ENCODE measurements at places on chromosomes 3 and 15.

DNA sequence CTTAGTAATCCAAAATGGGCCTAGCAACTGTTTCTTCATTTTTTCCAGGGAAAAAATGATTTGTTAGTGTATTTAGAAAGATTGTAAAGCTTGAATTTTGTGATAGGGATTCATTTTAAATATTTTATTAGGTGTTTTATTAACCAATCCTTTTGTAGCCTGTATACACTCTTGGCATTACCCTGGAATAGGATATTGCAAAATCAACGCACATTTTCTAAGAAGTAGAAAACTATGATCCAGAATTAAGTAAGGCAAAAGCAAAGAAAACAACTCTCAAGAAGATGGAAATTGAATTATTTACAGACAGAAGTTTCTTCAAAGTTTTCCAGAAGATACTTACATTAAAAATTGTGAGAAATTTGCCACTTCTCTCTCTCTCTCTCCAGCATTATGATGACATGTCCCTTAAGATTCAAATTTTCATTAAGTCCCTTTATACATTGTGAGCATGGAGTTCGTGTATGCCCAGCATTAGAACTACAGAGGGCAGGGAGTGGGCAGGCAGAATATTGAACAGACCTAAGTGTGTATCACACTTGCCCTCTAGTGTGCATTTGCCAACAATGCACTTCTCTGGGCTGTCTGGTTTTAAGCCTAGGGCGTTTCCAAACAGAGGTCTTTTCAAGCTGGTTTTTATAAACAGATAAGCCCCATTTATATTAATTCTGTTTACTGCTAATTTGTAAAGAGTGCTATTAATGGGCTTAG is 28.5 kb upstream of the CMSS1 start:
- no peak for DNase-seq

DNA sequence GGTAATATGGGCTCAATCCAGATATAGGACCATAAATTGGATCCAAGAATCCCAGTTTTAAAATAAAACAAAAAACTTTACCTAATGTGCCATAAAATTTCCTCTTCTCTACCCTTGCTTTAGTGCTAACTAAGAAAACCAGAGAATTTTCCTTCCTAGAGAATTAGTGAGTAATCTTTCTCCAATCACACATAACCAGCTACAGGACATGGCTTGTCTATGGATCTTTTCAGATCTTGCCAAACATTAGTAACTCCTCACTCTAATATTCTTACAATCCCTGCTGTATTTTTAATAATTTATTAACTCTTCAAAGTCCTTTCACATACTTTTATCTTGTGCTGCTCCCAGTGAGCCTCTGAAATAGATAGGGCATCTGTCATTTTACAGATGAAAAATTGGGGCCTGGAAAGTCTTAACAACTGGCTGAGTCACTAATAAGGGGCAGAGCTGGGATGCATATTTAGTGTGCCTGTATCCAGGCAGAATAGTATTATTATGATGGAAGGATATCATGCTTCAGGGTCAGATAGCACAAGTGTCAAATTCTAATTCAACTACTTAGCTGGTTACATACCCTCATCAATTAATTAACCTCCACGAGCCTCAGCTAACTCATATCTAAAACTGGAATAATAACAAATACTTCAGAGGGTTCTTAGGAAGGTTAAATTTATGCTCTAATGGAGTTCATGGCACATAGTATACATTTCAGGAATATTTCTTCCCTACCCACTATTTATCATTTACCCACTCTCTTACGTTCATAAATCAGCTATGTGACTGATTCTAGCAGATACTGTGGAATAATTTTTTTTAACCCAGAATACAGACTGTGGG is 5.6 kb downstream of the ZBED2 start:
- DNase-seq = no peak

DNA sequence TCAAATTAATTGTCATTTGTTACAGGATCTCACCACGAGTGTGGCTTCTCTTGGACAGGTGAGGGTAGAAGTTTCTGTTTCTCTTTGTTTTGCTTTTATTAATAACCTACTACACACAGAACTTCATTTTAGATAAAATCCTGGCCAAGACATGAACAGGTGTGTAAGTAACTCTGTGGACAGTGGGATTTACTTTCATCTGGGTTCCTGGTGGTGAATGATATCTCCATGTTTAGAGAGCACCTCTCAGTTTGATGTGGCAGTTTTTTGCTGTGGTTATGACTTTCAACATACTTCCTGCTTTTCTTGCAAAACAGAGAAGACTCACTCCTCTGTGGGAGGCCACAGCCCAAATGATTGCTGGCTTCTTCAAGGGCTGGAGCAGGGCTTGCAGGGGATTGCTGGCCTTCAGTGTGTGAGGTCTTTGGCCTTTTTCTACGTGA is 71.1 kb upstream of the XCR1 start:
- no peak for DNase-seq

DNA sequence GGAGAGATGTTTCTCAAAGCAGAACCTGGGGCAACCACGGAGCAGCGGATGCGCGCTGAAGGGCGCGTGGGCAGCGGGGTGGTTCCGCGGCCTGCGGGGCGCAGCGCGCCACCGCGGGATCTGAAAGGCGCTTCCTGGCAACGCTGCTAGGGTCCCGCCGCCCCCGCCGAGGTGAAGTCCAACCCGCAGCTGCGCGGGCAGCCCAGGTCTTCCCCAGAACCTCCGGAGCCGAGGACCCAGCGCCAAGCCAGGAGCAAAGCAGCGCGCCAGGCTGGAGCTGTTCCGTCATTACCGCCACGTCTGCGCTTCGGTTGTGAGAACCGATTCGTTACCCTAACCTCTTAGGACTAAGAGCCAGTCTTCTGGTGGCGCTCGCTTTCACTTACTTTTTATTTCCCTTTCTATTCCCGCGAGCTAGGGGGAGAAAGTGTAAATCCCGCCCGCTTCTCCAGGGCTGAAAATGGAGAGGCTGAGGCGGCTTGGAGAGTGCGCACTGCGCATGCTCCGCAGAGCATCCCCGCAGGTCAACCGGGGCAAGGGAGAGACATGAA is 3.2 kb upstream of the GABRG3 start:
- DNase-seq = peak; percentile 41

DNA sequence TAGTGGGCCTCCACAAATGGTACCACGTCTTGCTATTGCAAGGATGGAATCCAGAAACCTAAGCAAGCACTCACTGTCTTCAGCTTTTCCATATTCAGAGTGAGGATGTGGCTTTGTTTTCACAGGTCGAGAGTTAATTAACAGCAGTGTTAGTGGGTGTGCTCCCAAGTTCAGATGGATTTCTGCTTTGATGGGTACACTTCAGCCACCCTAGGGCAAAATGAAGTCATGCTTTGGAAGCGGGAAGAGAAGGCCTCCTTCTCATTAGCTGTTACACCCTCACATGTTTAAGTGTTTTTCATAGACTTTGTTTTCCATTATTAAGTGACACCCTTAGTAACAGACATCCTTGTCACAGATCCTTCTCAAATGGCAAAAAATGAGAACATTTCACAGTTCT is 36.3 kb upstream of the DYNC1LI1 start:
- no peak for DNase-seq

- DNase-seq = no peak
Measured at GRCh38 chr3:48680811-48681540, 4.7 kb downstream of the NCKIPSD start.

GRCh38 chr3:27503526-27503925 is 19.3 kb upstream of the SLC4A7 start:
- no peak for DNase-seq

DNA sequence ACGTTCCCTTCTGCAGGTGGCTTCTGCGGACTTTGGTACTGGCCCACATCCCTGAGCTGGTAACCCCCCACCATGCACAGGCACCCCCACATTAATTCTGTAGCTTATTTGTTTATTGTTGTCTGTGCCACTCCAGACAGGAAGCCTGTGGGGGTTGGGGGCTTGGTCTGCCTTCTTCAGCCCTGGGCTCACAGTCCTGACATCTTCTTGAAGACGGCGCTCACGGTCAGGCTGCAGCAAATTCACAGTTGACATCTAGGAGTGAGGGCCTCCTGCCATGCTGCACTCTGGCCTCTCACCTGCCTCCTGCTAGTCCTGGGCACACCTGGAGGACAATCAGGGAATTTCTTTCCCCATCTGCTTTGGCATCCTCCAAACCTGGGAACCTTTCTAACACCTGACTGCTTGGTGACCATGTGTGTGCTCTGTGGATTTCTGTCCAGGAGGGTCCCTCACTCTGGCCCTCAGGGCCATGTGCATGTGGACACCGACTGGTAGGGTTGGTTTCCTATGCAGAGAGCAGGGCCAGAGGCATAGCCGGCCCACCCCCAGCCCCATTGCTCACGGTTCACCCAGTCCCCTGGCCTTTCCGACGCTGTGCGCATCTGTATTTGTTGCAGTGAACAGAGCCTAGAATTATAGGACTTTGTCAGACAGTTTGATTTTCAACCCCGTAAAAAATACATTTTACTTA is 68.8 kb downstream of the APBA2 start:
- no peak for DNase-seq

GRCh38 chr15:53833134-53833624 is 73.7 kb upstream of the WDR72 start:
- no peak for DNase-seq

GRCh38 chr3:70882104-70882503 is 569.7 kb upstream of the MDFIC2 start:
- no peak for DNase-seq

- DNase-seq = no peak
Measured at GRCh38 chr3:167481164-167481563, 7.3 kb upstream of the SERPINI2 start.

- no peak for DNase-seq
Measured at GRCh38 chr3:16595778-16596177, 9.4 kb downstream of the DAZL start.

DNA sequence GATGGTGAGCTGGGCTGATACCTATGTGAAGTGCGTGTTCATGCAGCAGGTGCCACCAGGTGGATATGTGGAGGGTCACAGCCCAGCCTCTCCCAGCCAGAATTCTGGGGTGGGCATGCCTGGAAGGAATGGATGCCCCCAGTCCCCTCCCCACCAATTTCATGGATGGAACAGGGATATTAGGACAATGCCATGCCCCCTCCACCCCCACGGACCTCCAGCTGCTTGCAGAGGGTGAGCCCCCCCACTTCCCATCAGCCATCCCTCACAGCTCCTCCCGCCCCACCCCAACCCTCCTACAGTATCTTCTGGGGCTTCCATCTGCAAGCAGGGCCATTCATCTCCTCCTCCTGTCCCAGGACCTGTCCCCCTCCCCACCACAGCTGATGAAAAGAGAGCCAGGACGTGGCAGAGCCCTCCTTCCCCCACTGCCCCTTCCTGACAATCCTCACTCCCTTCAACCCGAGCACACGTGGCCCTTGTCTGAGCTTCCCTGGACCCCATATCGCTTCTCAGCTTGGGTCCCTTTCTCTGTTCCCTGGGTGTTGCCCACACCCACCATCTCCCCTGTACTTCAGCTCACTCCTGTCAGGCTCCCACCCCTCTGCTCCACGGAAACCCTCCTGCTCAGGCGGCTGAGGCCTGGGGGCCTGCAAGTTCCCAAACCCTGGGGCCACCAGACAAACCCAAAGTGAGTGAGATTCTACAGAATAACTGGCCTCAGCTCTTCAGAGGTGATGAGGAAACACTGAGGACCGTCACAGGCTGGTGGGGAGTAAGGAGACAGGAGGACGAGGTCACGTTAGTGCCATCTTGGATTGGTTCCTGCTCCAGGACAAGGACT is 2.8 kb upstream of the SEMA3G start:
- no peak for DNase-seq

GRCh38 chr3:182597621-182598041 is 195.7 kb upstream of the ATP11B start:
- DNase-seq = no peak

DNA sequence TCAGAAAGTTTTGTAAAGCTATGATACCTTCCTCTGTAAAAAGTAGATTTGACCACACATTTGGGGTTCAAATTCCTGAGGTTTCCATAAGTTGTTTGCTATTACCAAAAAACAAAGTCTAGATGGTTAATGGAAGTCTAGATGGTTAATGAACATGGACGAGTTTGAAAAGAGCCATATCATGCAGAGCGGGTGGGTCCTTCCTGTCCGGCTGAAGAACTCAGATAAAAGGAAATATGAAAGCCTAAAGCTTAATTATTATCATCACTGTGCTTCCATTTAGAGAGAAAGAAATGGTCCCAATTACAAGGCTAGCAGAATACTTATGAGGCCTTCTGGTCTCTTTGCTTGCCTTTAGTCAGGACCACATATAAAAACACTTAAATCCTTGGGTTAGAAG is 132.1 kb upstream of the SATB1 start:
- no peak for DNase-seq

DNA sequence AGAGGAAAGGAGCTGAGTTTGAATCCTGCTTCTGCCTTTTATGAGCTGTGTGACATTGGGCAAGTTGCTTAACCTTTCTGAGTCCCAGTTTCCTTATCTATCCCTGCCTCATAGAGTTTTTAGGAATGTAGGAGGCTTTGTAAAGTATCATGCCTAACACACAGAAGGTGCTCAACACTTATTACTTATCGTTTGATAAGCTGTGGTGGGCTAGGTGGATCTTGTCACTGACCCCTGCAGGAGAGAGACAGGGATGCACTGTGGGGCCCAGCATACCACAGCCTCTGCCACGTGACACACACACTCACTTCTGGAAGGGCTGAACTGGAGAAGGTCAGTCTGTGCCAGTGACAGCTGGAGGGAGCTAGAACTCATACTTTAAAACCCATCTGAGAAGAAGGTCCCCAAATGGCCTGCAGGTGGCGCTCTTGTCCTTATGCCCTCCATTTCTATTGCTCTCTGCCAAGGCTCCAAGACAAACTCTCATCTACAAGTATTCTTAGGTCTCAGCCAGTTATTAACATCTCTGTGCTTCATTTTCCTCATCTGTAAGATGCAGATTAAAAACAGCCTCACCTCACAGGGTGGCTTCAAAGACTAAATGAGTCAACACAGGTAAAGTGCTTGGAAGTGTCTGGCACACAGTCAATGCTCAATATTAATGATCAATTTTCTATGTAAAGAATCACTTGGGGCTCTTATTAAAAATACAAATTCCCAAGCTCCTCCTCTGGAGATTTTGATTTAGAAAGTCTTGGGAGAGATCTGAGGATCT is 57.5 kb upstream of the HACD2 start:
- peak; percentile 80 for DNase-seq

DNA sequence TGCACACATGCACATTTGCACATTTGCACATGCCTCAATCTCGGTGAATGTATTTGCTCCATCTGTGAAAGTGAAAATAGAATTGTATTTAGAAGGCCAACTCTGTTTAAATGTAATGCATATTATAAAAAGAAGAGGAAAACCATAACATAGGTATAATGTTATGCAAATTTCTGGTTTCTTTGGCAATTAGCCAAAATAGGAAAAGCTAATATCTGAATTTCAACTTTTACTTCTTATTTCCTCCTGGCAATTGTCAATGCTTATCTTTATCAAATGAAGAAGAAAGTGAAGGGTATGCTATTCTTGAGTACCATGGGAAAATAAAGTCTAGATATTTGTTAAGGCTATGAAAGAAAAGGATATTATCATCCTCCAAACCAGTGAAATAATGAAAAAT is 76.7 kb upstream of the SLC2A2 start:
- no peak for DNase-seq

- no peak for DNase-seq
Measured at GRCh38 chr15:22868928-22869327, 30.5 kb downstream of the NIPA2 start.

DNA sequence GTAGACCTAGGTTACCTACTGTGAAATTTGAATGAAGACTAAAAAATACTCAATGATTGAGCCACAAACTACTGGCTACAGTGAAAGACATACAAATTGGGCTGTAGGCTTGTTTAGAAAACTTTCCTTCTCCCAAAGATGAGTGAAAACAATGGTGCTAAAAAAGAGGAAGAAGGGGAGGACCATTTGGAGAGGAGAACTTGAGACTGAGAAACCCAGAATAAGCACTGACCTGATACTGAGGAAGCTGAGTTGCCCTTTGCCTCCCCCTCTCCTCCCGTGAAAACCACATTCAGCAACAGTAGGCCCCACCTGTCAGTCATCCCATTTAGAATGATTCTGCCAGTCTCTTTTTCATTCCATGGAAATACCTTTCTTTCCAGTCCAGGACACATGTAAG is 484.0 kb upstream of the TGFBR2 start:
- DNase-seq = no peak

All from iPS DF 6.9 (cell line).